SJCRH30 (cell line): ENCODE measurements at places on chromosomes 16 and 17. TPM values are rescaled to one million over a fixed set of nuclear protein-coding genes. Genes with fewer than 3 reads are reported as not detected.
A peak's percentile ranks its signal among the peaks of the same experiment; 100 is the strongest.

GRCh38 chr16:2881783-2882649, 999 bp upstream of the FLYWCH2 start:
- no peaks in the 10 kb centered on the region for H3K36me3 ChIP-seq
- H3K27me3 ChIP-seq, result no peaks in the 10 kb centered on the region
- peak overlapping the region; percentile 82 for H3K4me3 ChIP-seq
- H3K27ac ChIP-seq, result no peak overlapping the region; the same call in 1 of the 2 replicates

DNA sequence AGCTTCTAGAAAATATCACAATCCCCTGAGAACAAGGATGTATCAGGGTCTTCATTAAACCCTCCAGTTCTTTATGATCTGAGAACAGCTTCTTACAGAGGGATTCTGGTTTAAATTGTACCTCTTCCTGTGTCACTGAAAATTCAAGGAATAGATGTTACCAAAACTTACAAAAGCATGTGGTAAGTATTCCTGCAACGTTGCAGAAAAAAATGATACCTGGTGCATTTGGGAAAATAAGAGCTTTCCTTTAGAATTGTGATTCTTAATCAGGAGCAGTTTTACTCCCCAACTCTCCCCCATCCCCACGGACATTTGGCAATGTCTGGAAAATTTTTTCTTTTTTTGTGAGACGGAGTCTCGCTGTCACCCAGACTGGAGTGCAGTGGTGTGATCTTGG, 7.3 kb downstream of the SLFN14 start:
- H3K27ac ChIP-seq, result no peak overlapping the region
- peaks cover 42% of the 10 kb centered on the region for H3K27me3 ChIP-seq
- no peak for DNase-seq
- no peak overlapping the region for H3K4me3 ChIP-seq

DNA sequence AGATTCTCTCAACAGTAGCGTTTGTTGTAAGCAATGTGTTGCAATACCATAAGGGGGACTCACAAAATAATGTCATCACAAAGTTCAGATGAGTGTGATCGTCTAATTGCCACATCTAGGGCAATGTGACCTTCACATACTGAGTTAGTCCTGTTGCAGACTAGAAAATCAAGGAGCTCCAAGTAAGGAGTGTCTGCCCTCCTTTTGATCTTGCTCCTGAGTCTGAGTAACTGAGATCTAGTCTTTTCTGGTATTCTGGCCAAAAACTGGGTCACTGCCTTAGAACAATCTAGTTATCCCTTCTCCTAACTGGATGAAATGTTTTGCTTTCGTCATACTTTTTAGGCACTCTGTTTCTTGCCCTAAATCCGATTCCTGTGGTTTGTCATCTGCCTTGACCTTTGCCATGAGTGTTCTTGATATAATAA, 712.1 kb downstream of the CDH11 start:
- H3K36me3 ChIP-seq, result no peaks in the 10 kb centered on the region
- H3K4me1 ChIP-seq, result peaks cover 9% of the 10 kb centered on the region
- H3K27me3 ChIP-seq, result no peaks in the 10 kb centered on the region
- no peak overlapping the region for H3K4me3 ChIP-seq
- no peak for DNase-seq
- H3K27ac ChIP-seq, result no peak overlapping the region

GRCh38 chr16:23754594-23755483, at the start of gene CHP2:
CHP2 (plus strand) TSS chr16:23755026; CDS start chr16:23755050, 24 bp downstream.
- no peaks in the 10 kb centered on the region for H3K36me3 ChIP-seq
- no peaks in the 10 kb centered on the region for H3K4me1 ChIP-seq
- H3K27ac ChIP-seq, result no peak within 1 kb of the TSS
- no peak within 1 kb of the TSS for H3K4me3 ChIP-seq

GRCh38 chr16:88686062-88686438, 257 bp downstream of the SNAI3 start:
- H3K36me3 ChIP-seq, result no peaks in the 10 kb centered on the region
- peak overlapping the region; percentile 51 for H3K4me3 ChIP-seq
- DNase-seq, result no peak
- H3K27me3 ChIP-seq, result no peaks in the 10 kb centered on the region
- peaks cover 27% of the 10 kb centered on the region for H3K4me1 ChIP-seq

DNA sequence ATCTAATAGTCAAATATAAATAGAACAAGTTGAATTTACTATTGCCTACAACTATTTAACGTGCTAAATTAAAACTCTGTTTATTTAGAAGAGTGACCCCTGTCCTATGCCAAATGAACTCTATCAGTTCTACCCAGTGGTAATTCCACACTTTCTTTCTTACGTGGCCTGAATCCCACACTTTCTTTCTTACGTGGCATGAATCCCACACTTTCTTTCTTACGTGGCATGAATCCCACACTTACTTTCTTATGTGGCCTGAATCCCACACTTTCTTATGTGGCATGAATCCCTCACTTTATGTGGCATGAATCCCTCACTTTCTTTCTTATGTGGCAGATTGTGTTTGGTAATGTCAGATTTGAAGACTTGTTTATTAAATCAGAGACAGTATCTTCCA, 6.2 kb downstream of the FOXK2 start:
- H3K27me3 ChIP-seq, result no peaks in the 10 kb centered on the region
- H3K4me3 ChIP-seq, result no peak overlapping the region
- H3K27ac ChIP-seq, result no peak overlapping the region
- DNase-seq, result no peak
- 0 out of 2 replicates have a peak, but pooled peaks cover 5% of the 10 kb centered on the region for H3K4me1 ChIP-seq

DNA sequence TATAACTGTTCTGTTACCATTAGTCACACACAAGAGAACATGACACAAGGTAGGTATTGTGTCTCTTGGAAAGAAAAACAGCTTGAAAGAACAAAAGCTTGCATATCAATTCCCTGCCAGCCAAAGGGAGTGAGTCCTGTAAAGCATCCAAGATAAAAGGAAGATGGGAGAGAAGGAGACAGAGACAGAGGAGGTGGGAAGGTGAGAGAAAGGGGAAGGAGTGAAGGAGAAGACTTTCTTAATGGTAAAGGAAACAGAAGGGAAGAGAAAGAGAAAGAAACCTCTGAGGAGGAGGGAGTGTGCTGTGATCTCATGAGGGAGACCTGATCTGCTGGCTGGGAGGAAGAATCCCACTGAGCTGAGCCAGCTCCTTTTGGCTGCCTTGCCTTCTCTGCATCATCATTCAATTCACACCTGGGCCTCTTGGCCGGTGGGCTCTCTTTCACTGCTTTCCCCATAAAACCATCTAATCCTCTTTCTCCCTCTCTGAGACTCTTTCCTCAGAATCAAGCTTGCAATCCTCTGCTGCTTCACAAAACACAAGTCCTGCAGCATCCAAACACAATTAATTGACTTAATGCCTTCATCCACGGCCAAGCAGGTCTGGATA, 271.6 kb downstream of the ABCC12 start:
- no peaks in the 10 kb centered on the region for H3K27me3 ChIP-seq
- no peak for DNase-seq
- no peaks in the 10 kb centered on the region for H3K36me3 ChIP-seq

DNA sequence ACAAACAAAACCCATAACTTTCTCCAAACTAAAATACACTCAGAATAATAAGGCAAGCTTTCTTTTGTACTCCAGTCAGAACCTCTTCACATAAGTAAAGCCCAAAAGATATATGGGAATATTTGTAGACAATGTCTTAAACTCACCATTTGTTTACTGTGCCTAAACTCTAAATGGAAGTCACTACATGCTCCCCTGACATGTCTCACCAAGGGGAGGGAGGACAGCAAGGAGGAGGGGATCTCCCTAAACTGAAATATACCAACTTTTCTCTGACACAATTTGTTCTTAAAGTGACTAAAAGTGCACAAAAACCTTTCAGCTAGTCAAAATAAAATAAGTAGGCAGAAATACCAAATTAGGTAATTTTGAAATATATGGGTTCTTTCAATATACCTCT, 38.5 kb downstream of the GRB7 start:
- H3K4me3 ChIP-seq, result no peak overlapping the region
- no peak for DNase-seq
- H3K27me3 ChIP-seq, result peaks cover 23% of the 10 kb centered on the region
- H3K36me3 ChIP-seq, result no peaks in the 10 kb centered on the region
- H3K4me1 ChIP-seq, result no peaks in the 10 kb centered on the region
- H3K27ac ChIP-seq, result no peak overlapping the region

- H3K27me3 ChIP-seq, result no peaks in the 10 kb centered on the region; the same call in 1 of the 2 replicates
- no peaks in the 10 kb centered on the region for H3K36me3 ChIP-seq
Measured at GRCh38 chr17:15782866-15783265, 50.8 kb downstream of the TBC1D26 start.

GRCh38 chr17:13597723-13598347, 3.9 kb downstream of the HS3ST3A1 start:
- H3K4me3 ChIP-seq, result no peak overlapping the region
- no peaks in the 10 kb centered on the region for H3K36me3 ChIP-seq
- no peaks in the 10 kb centered on the region for H3K27me3 ChIP-seq
- H3K27ac ChIP-seq, result no peak overlapping the region

DNA sequence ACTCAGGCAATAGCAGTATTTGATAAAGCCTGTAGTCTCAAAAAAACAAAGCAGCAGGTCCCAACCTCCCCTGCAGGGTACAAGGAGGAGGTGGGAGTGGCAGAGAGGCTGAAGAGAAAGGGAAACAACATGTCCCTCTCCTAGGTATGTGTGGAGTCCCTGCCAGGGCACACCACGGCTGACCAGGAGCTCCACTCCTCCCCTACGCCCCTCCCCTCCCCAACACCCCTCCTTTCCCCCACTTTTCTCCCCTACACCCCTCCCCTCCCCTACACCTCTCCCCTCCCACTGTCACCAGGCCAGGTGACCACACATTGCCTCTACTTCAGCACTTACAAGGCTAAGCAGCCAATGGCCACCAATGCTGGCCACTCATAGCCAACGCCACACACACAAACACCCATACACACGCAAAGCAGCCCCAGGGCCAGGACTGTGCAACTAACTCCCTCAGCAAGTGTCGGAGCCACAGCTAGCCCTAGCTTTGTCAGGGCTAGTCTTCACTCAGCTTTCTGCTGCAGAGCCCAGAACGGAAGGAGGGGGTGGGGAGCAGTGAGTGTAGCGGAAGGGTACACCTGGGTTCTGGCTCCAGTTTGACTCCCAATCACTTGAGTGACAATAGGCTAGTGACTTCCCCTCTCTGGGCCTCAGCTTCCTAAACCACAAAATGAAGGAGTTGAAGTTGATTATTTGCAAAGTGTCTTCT, 8.2 kb downstream of the CAVIN1 start:
- H3K4me1 ChIP-seq, result peaks cover 3% of the 10 kb centered on the region; the same call in 1 of the 2 replicates
- peaks cover 8% of the 10 kb centered on the region for H3K36me3 ChIP-seq
- H3K4me3 ChIP-seq, result no peak overlapping the region
- no peak for DNase-seq

The C1QTNF8 gene
- not detected in 2 replicates for total RNA-seq

The TEKT1 gene
- not detected in 2 replicates for total RNA-seq

The FZD2 gene
- total RNA-seq, result 16.0 and 18.2 TPM in 2 replicates

The SHBG gene
- 0.14 and 0.38 TPM in 2 replicates for total RNA-seq

The TP53TG3B gene
- total RNA-seq, result not detected in 2 replicates

The SLC16A5 gene
- 0.04 TPM in 1 of 2 replicates, not detected in the other for total RNA-seq

The SHISA6 gene
- not detected in 2 replicates for total RNA-seq

The TBC1D3G gene
- total RNA-seq, result not detected in 2 replicates

The KRT27 gene
- not detected in 2 replicates for total RNA-seq

The OR1A1 gene
- total RNA-seq, result not detected in 2 replicates

The PPY gene
- not detected in 2 replicates for total RNA-seq

The KRT24 gene
- not detected in 2 replicates for total RNA-seq
